ENCODE measurements at places on chromosomes 7 and 10.

DNA sequence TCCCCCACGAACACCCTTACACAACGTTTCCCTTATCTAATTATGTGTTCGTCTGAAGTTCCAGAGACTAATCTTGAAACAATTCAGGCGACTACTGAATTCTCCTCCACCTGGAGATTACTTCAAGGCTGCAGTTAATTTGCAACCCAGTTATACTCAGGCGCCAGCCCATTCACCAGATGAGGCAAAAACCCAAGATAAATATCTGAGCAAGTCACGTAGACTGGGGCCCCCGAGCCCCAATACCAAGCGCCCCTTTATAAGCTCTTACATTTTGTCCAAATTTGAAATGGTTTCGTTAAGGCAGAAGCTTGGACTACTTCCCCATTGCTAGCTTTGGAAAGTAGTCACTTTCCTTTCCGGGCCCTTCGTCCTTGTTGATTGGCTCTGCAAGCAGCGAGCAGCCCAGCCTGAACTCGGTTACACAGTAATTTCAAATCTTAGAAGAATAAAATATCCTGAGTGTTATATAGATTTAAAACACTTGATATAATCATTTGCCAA is 1.2 kb downstream of the TPK1 start:
- peak; percentile 29 for DNase-seq

- DNase-seq: no peak
These were observed 764.4 kb downstream of the LRMDA start for GRCh38 chr10:76195654-76196390.

GRCh38 chr10:28587970-28588290 is 55.0 kb downstream of the WAC start:
- DNase-seq: no peak

DNA sequence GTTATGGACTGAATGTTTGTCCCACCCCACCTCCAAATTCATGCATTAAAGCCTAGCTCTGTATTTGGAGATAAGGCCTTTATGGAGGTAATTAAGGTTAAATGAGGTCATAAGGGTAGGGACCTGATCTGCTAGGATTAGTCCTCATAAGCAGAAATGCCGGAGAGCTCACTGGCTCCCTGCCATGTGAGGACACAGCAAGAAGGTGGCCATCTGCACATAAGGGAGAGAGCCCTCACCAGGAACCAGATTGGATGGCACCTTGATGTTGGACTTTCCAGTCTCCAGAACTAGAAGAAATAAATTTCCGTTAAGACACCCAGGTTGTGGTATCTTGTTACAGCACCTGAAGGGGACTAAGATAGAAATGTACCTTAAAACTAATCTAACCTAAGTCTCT is 816.1 kb upstream of the C7orf33 start:
- no peak for DNase-seq

DNA sequence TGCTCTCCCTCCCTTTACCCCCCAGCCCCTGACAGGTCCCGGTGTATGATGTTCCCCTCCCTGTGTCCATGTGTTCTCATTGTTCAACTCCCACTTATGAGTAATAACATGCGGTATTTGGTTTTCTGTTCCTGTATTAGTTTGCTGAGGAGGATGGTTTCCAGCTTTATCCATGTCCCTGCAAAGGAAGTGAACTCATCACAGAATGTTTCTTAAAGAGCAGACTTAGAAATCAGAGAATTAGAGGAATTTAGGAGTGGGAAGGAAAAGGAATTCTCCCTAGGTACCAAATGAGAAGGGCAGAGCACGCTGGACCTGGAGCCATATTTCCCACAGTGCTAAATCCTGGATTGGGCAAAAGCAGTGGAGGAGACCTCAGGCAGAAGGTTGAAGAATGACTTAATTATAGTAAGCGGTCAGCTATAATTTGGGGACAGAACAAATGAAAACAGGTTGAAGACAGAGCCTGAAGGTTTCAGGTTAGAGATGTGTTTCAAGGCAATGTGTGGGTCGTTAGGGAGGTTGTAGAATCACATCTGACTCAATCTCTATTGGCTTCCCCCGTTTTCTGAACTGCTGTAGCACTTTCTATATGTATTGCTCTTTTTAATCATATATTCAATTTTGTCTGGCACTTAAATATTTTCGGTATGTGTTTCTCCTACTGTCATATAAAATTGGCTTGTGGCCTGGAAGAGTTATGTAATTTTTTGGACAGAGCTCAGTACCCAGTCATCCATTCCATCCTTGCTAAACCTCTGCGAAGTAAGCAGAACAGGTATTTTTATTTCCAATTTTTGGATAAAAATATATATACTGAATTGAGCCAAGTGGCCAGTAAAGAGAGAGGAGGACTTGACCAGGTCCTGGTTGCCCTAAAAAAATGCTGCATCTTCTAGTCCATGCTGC is 210.5 kb upstream of the KLF6 start:
- no peak for DNase-seq

GRCh38 chr10:28797904-28798371 is 120.6 kb downstream of the BAMBI start:
- no peak for DNase-seq

GRCh38 chr7:36369171-36369570 is 20.5 kb upstream of the ANLN start:
- DNase-seq: no peak

GRCh38 chr7:1867370-1868260 is 197.5 kb downstream of the ELFN1 start:
- DNase-seq: no peak

- no peak for DNase-seq
These were observed 8.0 kb upstream of the CELF2 start for GRCh38 chr10:11009471-11010308.

DNA sequence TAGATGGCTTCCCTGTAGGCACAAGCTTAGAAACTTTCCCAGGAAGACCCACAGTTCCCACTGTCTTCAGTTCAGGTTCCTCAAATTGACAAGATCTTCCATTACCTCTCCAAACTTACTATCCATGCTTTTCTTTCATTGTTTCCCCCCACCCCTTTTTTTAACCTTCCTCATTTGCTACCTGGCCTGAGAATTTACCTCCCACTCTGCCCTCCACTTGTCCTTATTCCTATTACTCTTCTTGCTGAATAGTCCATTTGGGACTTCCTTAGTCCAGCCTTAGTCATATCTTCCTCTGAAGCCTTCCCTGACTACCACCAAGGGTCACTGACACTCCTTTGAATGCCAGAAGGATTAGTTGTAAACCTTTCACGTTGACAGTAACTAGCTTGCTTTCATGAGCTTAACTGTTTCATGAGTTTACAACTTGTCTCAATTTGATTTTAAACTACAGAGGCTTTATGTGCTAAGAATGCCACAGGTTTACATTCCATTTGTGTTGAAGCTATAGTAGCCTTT is 1.2 kb upstream of the CALU start:
- no peak for DNase-seq

DNA sequence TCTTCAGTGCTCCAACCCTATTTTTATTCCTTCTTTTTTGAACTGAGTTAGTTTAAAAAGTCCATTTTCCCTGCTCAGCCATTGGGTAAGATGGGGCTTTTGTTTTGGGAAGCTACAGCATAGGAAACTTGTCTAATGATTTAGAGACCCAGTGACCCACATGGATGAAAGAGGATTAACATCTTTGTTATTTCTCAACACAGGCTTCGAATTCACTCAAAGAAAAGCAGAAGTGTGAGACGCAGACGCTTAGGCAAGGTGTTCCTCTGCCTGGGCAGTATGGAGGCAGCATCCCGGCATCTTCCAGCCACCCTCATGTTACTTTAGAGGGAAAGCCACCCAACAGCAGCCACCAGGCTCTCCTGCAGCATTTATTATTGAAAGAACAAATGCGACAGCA is 152.0 kb downstream of the HDAC9 start:
- no peak for DNase-seq

GRCh38 chr10:110421512-110422138 is 76.1 kb upstream of the DUSP5 start:
- no peak for DNase-seq

GRCh38 chr7:39249635-39250152 is 272.0 kb downstream of the POU6F2 start:
- DNase-seq: no peak

DNA sequence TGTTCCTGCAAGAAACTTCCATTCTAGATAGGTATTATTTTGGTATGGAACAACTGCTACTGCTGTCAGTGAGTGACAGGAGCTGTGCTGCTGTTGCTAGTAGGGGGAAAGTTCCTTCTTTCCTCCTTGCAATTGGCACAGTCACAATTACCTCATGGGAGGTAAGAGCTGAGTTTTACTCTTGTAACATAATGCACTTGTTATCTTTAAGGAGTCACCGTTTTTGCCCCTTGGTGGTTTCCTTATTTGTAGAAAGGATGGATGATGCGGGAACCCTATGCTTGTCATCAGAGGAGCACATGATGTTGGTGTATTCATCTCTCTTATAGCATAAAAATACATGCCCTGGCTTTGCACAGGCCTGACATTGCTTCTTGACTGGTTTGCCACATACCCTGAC is 234.7 kb upstream of the NPY start:
- no peak for DNase-seq

DNA sequence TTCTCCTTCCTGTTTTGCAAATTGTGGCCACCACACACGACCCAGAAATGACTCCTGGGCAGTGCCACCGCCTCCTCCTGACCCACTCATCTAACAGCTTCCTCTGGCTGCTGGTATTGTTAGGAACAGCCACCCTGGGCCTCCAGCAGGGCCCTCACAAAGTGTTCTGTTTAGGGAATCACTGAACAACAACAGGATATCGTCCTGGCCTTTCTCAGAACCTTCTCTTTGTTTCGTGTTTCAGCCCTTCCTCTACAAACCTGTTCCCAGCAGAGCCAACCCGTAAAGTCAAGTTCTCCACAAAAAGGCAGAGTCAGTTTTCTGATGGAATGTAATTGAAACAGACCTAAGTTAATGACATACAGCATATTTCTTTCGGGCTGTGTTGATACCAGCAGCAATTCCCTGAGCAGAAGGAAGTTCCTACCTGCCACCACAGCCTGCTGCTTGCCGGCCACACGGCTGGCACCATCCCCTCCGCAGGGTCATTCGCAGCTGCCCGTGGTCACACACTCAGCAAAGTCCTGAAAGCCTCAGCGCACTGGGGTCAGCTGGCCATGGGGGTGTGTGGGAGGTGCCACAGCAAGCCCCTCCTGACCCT is 91.7 kb upstream of the PITRM1 start:
- DNase-seq: no peak

GRCh38 chr7:3575753-3576531 is 274.9 kb downstream of the SDK1 start:
- DNase-seq: no peak

DNA sequence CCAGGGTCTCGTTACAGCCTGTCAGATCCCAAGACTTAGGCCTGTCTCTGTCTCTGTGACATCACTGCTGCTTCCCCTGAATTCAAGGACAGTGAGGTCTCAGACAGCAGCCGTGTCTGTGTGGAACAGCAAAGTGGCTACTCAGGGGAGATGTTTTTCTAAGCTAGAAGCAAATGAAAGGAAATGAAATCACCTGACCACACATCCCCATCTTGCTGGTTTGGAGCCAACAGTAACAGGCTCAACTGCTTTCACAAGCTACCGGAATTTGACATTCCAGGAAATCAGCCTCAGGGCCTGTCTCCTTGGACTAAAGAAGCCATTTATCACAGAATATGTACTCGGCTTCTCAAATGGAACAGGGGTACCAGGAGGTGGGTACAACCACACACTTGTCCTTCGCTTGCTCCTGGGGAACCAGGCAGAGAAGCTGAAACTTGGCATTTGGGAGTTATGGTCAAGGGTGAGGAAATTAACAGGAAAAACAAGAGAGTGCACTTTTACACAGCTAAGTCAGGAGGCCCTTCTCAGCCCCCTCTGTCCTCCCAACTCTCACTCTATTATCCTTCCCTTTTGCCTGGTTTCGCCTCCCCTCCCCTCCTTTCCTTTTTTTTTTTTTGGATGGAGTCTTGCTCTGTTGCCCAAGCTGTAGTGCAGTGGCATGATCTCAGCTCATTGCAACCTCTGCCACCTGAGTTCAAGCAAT is 73.2 kb downstream of the SPDYE5 start:
- DNase-seq: no peak

GRCh38 chr7:3537210-3537875 is 236.3 kb downstream of the SDK1 start:
- no peak for DNase-seq

DNA sequence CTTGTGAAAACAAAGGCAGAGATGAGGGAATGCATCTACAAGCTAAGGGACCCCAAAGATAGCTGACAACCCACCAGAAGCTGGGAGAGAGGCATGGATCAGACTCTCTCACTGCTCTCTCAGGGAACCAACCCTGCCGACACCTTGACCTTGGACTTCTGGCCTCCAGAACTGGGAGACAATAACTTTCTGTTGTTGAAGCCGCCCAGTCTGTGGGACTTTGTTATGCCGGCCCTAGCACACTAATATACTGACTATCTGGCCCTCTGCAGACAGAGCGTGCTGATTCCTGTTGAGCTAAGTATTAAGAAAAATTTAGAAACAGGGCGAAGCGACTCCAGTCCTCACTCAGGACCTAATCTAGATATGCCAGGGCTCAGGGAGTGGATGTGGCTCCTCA is 144.3 kb upstream of the TCF7L2 start:
- DNase-seq: no peak
